ENCODE measurements at places on chromosomes 2 and 18.

- no peak for DNase-seq
Measured at GRCh38 chr18:21184396-21184996, 57.5 kb upstream of the GREB1L start.

GRCh38 chr2:124698979-124699565 is 674.0 kb downstream of the CNTNAP5 start:
- DNase-seq: no peak

DNA sequence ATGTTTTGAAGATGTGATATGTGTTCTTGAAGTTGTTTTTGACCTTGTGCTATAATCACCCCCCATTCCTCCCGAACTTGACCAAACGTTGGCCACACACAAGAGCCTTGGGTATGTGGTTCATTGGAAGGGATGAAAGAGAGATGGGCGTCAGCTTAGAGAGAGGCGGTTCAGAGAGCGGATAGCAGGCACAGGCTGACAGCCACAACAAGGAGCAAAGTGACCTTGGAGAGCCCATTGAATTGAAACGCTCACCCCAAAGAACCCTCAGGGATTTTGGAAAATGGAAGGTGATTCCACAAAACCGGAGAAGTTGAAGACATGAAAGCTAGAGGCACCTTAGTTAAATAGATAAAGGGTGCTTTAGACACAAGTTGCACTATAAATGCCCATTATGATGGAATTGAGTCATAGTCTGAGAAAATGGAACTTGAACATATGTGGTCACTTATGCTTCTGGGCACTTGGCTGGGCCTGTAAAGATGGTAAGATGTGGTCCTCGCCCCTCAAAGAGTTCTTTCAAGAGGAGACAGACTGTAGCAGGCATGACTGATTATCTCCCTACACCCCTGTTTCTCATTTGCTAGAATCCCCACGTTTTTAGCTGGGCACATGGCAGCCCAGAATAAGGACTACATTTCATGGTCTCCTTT is 188.5 kb upstream of the HAAO start:
- no peak for DNase-seq

DNA sequence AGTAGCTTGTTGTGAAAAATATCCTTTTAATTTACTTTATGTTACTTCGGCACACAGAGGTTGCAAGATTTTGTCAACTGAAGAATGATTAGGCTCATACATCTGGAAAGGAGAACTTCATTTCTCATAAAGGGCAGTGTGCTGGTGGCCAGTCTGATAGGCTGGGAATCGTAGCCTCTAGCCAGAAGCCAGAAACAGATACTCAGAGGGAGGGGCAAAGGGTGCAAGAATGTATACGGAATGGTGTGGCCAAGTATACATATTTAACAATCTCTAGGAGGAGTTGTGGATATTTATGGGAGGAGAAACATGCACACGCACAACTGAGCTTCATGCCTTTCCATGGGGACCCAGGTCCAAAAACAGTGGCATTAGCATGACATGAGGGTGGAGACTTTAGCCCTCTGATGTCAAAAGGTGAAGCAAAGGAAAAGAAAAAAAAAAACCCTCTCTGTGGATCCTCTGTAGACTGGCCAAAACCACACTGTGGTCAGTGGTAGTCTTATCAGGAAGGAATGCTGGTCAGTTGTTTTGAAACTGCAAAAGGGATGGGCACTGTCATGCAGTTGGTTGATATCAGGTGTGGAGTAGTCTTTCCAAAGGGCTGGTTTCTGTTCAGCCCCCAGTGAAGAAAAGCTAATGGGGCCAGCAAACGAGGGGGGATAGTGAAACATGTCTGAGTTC is 34.9 kb upstream of the APCDD1 start:
- no peak for DNase-seq

DNA sequence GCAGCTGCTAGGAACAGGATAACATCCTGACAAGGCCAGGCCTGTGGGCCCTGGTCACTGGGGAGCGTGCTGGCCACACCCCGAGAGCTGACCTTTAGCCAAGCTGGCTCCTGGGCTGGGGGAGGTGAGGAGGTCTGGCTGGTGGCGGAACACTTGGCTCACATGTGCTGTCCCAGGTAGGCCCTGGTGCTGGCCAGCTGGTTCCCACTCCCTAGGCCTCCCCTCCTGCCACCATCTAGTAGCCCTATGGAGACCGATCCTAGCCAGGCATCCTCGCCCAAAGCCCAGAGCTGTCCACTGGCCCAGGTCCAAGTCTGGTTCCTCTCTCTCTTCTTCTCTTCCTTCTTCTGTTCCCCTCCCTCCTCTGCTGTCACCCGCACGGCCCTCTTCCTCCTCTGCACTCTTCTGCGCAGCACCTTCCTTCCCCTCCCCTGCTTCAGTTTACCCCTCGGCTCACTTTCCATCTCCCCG is 52.4 kb downstream of the TNS1 start:
- DNase-seq: no peak

GRCh38 chr18:44693030-44693784 is 12.5 kb downstream of the SETBP1 start:
- no peak for DNase-seq

DNA sequence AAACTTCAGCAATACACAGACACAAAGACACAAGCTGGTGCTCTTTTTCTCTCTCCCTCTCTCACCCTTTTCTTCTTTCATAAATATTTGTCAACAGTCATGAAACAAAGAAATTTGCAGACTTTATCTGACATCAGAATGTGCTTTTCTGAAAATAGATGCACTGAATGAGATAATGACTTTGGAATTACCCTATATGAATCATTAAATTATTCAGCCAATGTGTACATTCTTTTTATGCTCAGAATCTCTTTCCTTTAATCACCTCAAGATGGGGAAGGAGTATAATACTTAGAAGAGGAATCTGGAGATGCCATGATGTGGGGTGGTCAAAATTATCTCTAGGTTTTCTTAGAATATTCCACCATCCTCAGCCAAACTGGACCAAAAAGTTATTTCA is 289.9 kb downstream of the LRRTM1 start:
- DNase-seq: no peak

- DNase-seq: peak; percentile 26
Measured at GRCh38 chr2:71716697-71717624, 263.6 kb downstream of the DYSF start.

- no peak for DNase-seq
Measured at GRCh38 chr18:59324623-59324971, 6.1 kb upstream of the CPLX4 start.

DNA sequence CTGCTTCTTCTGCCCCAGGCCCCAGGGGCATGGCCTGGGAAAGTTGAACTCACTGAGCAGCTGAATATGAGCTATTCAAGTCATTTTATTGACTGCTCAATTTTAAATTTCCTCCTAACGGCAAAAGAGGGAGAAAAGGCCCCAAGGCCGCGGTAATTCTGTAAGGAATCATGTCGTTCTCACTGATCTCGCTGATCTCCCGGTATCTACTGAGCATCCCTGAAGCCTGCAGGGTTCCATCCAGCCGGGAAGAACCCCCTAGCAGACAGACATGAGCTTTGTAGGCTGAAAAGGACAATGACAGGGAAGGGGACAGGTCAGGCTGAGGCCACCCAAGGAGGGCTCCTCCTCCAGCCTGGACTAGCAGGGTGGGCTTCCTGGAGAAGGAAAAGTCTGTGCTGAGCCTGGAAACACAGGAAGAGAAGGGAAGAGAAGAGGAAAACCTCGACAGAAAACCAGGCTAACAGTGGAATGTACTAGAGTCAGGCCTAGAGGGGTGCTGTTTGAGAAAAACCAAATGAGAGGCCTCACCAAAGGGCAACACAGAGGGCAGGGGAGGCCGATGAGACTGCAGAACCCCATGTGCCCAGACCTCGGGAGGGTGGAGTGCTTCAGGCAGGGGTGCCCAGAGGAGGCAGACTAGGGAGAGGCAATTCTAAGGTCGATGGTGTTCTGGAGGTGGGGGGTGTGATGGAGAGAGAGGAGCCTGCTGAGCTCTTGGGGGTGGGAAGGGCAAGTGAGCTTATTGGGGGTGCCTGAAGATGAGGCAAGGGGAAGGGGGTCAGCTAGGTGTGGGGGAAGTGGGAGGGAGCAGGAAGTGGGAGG is 2.9 kb upstream of the NPPC start:
- DNase-seq: no peak

- DNase-seq: no peak
Measured at GRCh38 chr2:10035633-10036032, 7.7 kb upstream of the KLF11 start.

DNA sequence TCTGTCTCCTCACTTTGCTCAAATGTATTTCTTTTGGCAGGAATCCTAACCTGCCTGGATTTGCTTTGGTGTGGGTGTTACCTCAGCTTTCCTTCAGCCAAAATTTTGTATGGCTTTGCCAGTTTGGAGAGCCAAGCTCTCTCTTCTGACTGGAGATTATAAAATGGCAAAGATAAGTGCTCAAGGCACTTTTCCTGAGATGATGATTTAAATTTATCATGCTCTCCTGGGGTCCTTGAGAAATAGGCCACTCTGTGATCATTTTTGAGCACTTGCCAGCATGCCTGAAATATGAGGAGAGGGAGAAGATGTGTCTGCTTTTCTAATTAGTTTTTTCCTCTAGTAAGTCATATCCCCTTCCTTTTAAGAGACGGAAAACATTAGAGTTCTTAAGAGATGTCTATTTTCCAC is 683.0 kb downstream of the SLC4A3 start:
- no peak for DNase-seq

- no peak for DNase-seq
Measured at GRCh38 chr18:25351280-25351775, 638 bp downstream of the ZNF521 start.

GRCh38 chr2:73937899-73938298 is 11.2 kb downstream of the DGUOK start:
- no peak for DNase-seq

DNA sequence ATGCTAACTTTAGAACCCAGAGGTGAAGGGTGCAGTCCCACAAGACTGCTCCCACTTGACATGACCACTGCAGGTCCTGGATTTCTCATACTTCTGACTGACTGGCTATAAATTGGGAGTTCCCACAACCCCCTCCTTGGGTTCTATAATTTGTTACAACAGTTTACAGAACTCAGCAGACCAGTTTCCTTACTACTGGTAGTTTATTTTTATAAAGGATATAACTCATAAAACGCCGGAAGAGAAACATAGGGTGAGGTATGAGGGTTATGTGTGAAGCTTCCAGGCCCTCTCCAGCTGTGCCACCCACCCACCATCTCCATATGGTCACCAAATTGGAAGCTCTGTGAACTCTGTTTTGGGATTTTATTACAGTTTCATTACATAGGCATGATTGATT is 839.6 kb downstream of the TSN start:
- no peak for DNase-seq

DNA sequence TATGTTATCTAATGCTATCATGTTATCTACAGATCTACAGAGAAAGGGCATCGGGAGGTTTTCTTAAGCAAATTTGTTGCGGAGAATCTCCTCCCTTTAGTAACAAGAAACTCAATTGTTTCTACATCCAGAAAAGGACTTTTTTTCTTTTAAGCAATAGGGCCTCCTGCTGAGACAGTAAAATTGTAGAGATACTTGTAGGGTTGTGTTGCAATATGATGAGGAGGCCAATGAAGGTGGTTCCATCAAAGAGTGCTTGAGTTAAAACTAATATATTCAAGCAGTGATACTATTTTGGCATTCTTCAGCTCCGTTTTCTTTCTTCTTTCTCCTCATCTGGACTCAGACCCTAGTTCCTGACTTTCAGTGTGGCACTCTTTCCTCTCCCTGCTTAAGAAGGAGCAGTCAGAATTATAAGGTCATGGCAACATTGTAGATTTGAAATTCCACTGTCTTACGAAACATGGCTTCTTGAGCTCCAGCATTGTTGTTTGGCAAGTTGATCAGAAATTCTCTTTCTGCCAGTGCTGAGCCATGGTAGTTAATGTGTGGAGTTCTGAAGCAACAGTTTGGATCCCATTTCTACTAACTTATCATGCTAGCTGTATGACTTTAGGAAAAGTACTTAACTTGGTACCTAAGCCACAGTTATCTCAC is 202.0 kb upstream of the SLC14A2 start:
- no peak for DNase-seq

All from AG04449 (cell line).